Skeletal muscle cell (primary cell): ENCODE measurements at places on chromosomes 4 and X.

GRCh38 chr4:159545556-159545955, 442.7 kb downstream of the RAPGEF2 start:
- no peak for DNase-seq

GRCh38 chr4:673349-674091, 556 bp downstream of the ATP5ME start:
- DNase-seq, result no peak

DNA sequence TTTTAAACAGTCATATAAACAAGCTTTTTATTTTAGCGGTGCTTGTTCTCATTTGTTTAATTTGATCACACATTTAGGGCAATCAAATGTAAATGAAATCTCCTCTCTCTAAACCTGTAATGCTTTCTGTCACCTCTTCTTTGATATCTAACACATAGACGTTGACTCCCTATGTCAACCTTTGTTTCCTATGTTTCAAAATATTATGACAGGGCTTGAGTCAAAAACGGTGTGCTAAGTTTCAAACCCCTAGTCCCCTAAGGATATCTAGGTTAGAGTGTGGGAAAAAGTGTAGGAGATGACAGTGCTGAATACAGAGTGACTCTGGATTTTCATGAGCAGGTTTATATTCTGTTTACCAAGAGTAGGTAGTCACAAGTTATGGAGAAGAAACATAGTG, 224.0 kb upstream of the CNKSR2 start:
- no peak for DNase-seq

DNA sequence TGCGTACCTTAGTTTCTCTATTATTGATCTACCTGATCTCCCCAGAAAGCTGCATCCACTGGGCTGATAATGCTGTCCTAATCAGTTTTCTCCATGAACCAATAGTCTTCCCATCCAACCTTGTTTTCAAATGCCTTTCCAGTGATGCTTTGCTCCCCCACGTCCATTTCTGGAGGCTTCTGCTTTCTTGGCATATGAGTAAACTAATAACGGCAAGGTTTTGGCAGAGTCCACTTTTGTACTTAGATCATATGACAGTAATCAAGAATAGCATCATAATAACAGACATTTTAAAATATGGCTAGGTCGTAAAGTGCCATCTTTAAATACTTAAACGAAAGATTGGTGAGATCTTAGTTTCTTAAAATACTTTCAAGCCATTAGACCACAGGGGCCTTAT, 38.4 kb upstream of the FAM9B start:
- DNase-seq, result peak; percentile 8
